ENCODE measurements at places on chromosomes 16 and 17. TPM values are rescaled to one million over a fixed set of nuclear protein-coding genes. Genes with fewer than 3 reads are reported as not detected.
A peak's percentile ranks its signal among the peaks of the same experiment; 100 is the strongest.

- no peaks in the 10 kb centered on the region for H3K36me3 ChIP-seq
- peaks cover 2% of the 10 kb centered on the region for H3K27me3 ChIP-seq
- DNase-seq, result peak; percentile 89
- peak within 1 kb of the TSS; percentile 65 for H3K4me3 ChIP-seq
- H3K4me1 ChIP-seq, result peaks cover 12% of the 10 kb centered on the region
Measured at GRCh38 chr17:76240461-76241203, at the start of gene RNF157. RNF157 (minus strand) TSS chr17:76240493; CDS start chr17:76240240, 253 bp downstream.

DNA sequence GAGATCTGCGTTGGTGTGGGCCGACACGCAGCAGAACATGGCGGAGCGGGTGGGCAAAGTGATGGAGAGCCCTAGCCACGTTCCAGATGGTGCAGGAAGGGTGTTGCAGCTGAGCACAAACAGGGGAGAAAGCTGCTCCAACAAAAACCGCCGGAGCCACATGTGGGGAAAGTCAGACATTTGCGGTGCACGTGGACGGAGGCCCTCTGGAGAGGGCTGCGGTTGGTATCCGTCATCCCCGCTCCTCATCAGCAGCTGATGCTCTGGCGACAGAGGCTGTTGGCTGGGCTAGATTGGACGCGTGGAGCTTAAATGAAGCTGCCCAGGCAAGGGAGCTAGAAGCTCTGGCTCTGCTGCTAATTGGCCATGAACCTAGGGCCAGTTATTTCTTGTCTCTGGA is 43.5 kb upstream of the ADCY9 start:
- H3K27me3 ChIP-seq, result no peaks in the 10 kb centered on the region
- no peak overlapping the region for H3K27ac ChIP-seq
- no peaks in the 10 kb centered on the region for H3K36me3 ChIP-seq
- H3K4me1 ChIP-seq, result no peaks in the 10 kb centered on the region

DNA sequence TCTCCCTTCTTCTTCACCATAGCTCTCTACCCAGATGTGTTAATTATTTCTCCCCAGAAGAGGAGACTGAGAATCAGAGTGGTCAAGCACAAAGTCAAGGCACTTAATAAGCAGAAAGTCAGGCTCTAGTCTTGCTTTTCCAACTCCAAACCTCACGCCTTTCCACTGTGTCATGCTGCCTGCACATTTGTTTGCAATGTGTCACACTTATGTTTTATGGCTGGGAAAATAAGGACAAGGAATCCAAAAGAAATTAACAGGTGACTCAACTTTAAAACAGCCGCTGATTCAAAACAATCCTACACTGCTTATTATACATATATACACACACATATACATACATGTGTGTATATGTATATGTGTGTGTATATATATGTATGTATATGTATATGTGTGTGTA is 255.7 kb upstream of the DYNLRB2 start:
- no peaks in the 10 kb centered on the region for H3K4me1 ChIP-seq
- no peak for DNase-seq
- no peaks in the 10 kb centered on the region for H3K36me3 ChIP-seq
- no peaks in the 10 kb centered on the region for H3K27me3 ChIP-seq
- H3K4me3 ChIP-seq, result no peak overlapping the region

DNA sequence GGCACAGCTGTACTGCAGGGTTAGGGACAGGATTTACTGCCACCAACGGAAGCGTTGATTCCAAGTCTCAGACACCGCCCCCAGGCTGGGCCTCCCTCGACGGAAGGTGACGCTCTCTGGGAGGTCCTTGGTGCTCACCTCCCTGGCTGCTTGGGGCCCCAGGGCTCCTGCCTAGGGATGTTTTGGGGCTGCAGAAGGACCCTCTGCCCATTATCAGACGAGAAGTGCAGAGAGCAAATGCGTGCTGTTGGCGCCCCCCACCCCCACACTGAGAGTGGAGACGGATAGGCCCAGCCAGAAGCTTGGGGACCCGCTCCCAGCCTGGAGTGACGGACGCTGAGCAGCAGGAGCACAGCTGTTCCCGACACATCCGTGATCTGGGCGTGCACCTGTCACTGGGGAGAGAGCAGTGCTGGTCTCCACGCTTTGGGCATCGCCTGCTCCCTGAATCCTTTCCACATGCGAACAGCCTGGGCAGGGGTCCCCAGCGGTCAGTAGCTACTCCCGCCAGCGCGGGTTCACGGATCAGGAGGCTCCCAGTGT is 5.1 kb upstream of the SOX8 start:
- peaks cover 4% of the 10 kb centered on the region for H3K36me3 ChIP-seq
- peaks cover 72% of the 10 kb centered on the region for H3K4me1 ChIP-seq
- no peak overlapping the region for H3K4me3 ChIP-seq
- H3K27me3 ChIP-seq, result no peaks in the 10 kb centered on the region
- DNase-seq, result peak; percentile 94

DNA sequence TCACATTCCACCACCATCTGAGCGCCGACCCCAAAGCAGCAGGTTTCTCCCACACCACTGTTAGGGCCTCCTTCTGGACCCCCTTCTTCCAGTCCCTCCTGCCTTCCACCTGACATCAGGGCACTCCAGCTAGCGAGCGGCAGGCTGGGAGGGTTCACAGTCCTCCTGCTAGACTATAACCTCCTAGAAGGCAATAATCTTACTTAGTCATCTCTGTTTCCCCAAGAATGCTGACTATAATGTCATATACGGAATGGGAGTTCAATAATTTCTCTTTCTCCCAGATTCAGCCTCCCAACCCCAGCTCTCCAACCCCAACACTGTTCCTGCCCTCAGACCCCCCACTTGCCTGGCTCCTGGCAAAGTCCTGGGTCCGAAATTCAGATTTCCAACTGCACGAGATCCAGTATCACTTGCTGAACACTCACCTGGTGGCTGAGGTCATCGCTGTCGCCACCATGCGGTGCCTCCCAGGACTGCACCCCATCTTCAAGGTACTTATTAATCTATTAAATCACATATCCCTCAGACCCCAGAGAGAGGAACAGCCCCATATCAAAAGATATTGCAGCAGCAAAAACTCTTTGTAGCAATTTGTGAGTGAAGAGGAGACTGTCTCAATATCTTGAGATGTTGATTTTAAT is 5.6 kb downstream of the ALOX12 start:
- no peaks in the 10 kb centered on the region for H3K36me3 ChIP-seq
- DNase-seq, result no peak
- H3K4me1 ChIP-seq, result no peaks in the 10 kb centered on the region
- no peaks in the 10 kb centered on the region for H3K27me3 ChIP-seq

GRCh38 chr16:1082266-1082951 is 9.9 kb downstream of the SSTR5 start:
- peaks cover 14% of the 10 kb centered on the region for H3K4me1 ChIP-seq
- H3K27me3 ChIP-seq, result no peaks in the 10 kb centered on the region
- no peak overlapping the region for H3K27ac ChIP-seq
- H3K36me3 ChIP-seq, result no peaks in the 10 kb centered on the region
- H3K4me3 ChIP-seq, result no peak overlapping the region

- H3K27ac ChIP-seq, result peak overlapping the region; percentile 65
- peaks cover 21% of the 10 kb centered on the region for H3K4me1 ChIP-seq
- H3K36me3 ChIP-seq, result peaks cover 4% of the 10 kb centered on the region
- no peak for DNase-seq
- H3K27me3 ChIP-seq, result no peaks in the 10 kb centered on the region
- no peak overlapping the region for H3K4me3 ChIP-seq
Measured at GRCh38 chr17:29732209-29732608, 109.5 kb upstream of the CORO6 start.

GRCh38 chr16:79407005-79407404 is 193.5 kb downstream of the MAF start:
- no peak for DNase-seq
- no peaks in the 10 kb centered on the region for H3K4me1 ChIP-seq
- no peak overlapping the region for H3K4me3 ChIP-seq
- no peaks in the 10 kb centered on the region for H3K27me3 ChIP-seq
- no peak overlapping the region for H3K27ac ChIP-seq
- no peaks in the 10 kb centered on the region for H3K36me3 ChIP-seq

Gene KNOP1
- 30.6 TPM for total RNA-seq

DNA sequence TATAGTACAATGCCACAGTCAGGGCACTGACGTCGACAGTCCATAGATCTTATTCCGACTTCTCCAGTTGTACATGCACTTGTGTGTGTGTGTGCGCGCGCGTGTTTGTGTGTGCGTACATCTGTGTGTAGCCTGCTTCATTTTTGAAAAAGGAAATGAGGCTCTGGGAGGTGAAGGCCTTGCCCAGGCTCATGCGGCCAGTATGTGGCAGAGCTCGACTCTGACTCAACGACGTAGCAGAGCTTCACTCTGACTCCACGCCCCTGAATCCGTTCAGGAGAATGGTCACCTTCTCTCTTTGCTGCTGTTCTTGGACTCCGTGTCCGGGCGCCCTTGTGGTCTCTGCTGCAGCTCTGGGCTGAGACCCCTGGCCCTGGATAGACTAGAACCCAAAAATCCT is 81.6 kb upstream of the CIBAR2 start:
- H3K27me3 ChIP-seq, result no peaks in the 10 kb centered on the region
- H3K36me3 ChIP-seq, result peaks cover 11% of the 10 kb centered on the region

DNA sequence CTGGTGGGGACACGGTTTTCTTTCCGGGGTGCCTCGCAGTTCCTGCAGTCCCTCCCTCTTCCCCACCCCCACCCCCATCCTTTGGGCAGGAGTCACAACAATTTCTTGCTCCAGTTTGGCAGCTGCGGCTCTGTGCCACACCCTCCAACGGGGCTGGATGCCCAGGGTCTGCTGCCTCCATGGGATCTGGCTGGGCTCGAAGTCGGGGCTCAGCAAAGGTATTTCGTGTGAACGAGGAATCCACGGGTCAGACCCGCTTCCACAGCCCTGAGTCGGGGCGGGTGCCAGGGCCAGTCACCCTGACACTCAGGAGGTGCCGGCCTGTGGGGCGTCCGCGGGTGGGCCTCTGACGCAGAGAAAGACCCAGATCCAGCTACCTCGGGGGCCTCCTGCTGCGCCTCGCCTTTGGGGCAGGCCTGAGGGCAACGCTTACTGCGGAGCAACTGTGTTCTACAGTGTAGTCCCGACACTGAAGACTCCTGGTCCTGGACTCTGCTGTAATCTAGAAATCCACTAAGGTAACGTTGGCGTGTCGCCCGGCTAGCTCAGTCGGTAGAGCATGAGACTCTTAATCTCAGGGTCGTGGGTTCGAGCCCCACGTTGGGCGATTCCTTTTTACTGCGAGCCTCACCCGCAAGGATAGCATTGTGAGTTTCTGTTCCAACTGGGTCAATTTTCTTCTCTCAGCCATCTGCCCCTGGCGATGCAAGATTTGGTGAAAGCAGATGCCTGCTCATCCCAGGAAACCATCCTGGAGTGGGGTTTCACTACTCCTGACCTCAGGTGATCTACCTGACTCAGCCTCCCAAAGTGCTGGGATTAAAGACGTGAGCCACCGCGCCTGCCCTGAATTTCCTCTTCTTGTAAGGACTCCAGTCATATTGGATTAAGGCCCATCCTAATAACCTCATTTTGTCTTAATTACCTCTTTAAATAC is 12.6 kb upstream of the OR1F1 start:
- peaks cover 6% of the 10 kb centered on the region for H3K4me1 ChIP-seq
- H3K4me3 ChIP-seq, result no peak overlapping the region
- DNase-seq, result no peak
- no peaks in the 10 kb centered on the region for H3K27me3 ChIP-seq
- H3K36me3 ChIP-seq, result no peaks in the 10 kb centered on the region

- H3K4me1 ChIP-seq, result no peaks in the 10 kb centered on the region
- no peaks in the 10 kb centered on the region for H3K36me3 ChIP-seq
- no peak for DNase-seq
- peaks cover 7% of the 10 kb centered on the region for H3K27me3 ChIP-seq
Measured at GRCh38 chr16:17369421-17370222, 101.1 kb downstream of the XYLT1 start.

GRCh38 chr17:80566054-80566400 is 21.4 kb downstream of the RPTOR start:
- no peak overlapping the region for H3K27ac ChIP-seq
- H3K27me3 ChIP-seq, result no peaks in the 10 kb centered on the region
- DNase-seq, result no peak
- H3K4me1 ChIP-seq, result no peaks in the 10 kb centered on the region
- H3K36me3 ChIP-seq, result no peaks in the 10 kb centered on the region
- no peak overlapping the region for H3K4me3 ChIP-seq

- no peak overlapping the region for H3K27ac ChIP-seq
- no peaks in the 10 kb centered on the region for H3K27me3 ChIP-seq
- no peaks in the 10 kb centered on the region for H3K4me1 ChIP-seq
- no peak overlapping the region for H3K4me3 ChIP-seq
Measured at GRCh38 chr17:51629232-51629631, 368.9 kb downstream of the UTP18 start.

- H3K36me3 ChIP-seq, result no peaks in the 10 kb centered on the region
- H3K27me3 ChIP-seq, result no peaks in the 10 kb centered on the region
- no peak overlapping the region for H3K27ac ChIP-seq
- no peak for DNase-seq
Measured at GRCh38 chr16:73143002-73143401, 95.1 kb upstream of the ZFHX3 start.

DNA sequence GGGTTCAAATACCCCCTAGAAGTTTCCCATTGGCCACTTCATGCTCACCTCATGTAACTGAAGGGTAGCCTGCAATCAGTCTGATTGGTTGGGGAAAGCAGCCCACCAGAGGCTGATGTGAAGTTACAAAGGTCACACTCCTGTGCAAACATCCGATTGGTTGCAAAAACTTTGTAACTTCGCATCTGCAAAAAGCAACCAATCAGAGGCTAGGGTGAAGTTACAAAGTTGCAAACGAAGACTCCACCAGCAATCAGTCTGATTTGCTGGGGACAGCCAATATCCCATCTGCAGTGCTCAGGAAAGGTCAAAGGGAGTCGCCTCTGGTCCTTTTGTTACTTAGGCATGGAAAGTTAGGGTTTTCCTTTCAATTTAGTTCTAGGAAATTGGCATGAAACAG is 40.1 kb downstream of the TAOK1 start:
- DNase-seq, result no peak
- H3K27ac ChIP-seq, result no peak overlapping the region
- H3K4me1 ChIP-seq, result no peaks in the 10 kb centered on the region
- H3K27me3 ChIP-seq, result no peaks in the 10 kb centered on the region
- H3K36me3 ChIP-seq, result peaks cover 8% of the 10 kb centered on the region

- no peaks in the 10 kb centered on the region for H3K4me1 ChIP-seq
- no peak overlapping the region for H3K27ac ChIP-seq
- H3K36me3 ChIP-seq, result no peaks in the 10 kb centered on the region
Measured at GRCh38 chr16:78583441-78583840, 484.0 kb downstream of the WWOX start.

Gene CACNG5
- total RNA-seq, result not detected

Gene PRAC2
- total RNA-seq, result 0.56 TPM

Gene WNT9B
- not detected for total RNA-seq

DNA sequence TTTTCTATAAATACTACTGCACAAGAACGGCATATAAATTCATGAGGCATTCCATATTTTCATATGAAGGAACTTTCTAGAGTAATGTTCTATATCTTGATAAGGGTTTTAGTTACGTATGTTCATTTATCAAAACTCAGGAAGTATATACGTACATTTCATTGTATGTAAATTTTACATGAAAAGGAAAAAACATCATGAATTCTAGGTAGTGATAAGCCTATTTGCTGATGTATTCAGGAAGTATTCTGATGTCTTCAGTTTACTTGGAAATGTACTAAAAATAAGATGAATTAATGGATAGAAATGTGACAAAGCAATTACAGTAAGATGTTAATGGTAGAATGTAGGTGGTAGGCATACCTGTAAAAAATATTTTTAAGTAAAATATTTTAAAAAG is 4.7 kb downstream of the DGKE start:
- H3K27me3 ChIP-seq, result no peaks in the 10 kb centered on the region
- no peak overlapping the region for H3K27ac ChIP-seq
- DNase-seq, result no peak
- peaks cover 5% of the 10 kb centered on the region for H3K36me3 ChIP-seq
- peaks cover 7% of the 10 kb centered on the region for H3K4me1 ChIP-seq

Gene GNG13
- total RNA-seq, result not detected

Gene TRAPPC1
- total RNA-seq, result 36.5 TPM

GRCh38 chr17:36673637-36674277 is 72.4 kb downstream of the MRM1 start:
- H3K27me3 ChIP-seq, result peaks cover 4% of the 10 kb centered on the region
- no peaks in the 10 kb centered on the region for H3K36me3 ChIP-seq
- no peak for DNase-seq
- H3K4me1 ChIP-seq, result no peaks in the 10 kb centered on the region

Measured in SJCRH30 (cell line).